SK-N-SH (cell line): ENCODE measurements at places on chromosomes 16 and 17. TPM values are rescaled to one million over a fixed set of nuclear protein-coding genes. Genes with fewer than 3 reads are reported as not detected.

SLC4A1 gene
- polyA plus RNA-seq, result not detected in 2 replicates

MT4 gene
- not detected in 2 replicates for polyA plus RNA-seq

CACNG5 gene
- polyA plus RNA-seq, result 0.10 and 0.23 TPM in 2 replicates

AMFR gene
- polyA plus RNA-seq, result 52.9 and 65.3 TPM in 2 replicates

CPSF4L gene
- polyA plus RNA-seq, result 0.10 TPM in 1 of 2 replicates, not detected in the other

C1QTNF8 gene
- polyA plus RNA-seq, result not detected in 2 replicates

SPATA20 gene
- polyA plus RNA-seq, result 92.0 and 106 TPM in 2 replicates

USP6 gene
- polyA plus RNA-seq, result not detected in 2 replicates

PLA2G10 gene
- polyA plus RNA-seq, result not detected in 2 replicates

PRSS8 gene
- polyA plus RNA-seq, result 0.05 and 0.07 TPM in 2 replicates

CBFA2T3 gene
- polyA plus RNA-seq, result not detected in 2 replicates

KRT33A gene
- polyA plus RNA-seq, result not detected in 2 replicates

INO80E gene
- polyA plus RNA-seq, result 43.9 and 46.6 TPM in 2 replicates

CTF1 gene
- 35.9 and 45.7 TPM in 2 replicates for polyA plus RNA-seq

LGALS9B gene
- not detected in 2 replicates for polyA plus RNA-seq

KRTAP1-1 gene
- not detected in 2 replicates for polyA plus RNA-seq

CDH5 gene
- polyA plus RNA-seq, result not detected in 2 replicates

CSH2 gene
- not detected in 2 replicates for polyA plus RNA-seq

ZSCAN10 gene
- 0.05 TPM in 1 of 2 replicates, not detected in the other for polyA plus RNA-seq

PDIA2 gene
- polyA plus RNA-seq, result 1.7 and 2.5 TPM in 2 replicates

SHBG gene
- polyA plus RNA-seq, result 0.70 and 1.1 TPM in 2 replicates

G6PC1 gene
- not detected in 2 replicates for polyA plus RNA-seq
